Colonic mucosa (tissue), 4 donors: ENCODE measurements at places on chromosomes 7 and 10. TPM values are rescaled to one million over a fixed set of nuclear protein-coding genes. Genes with fewer than 3 reads are reported as not detected.

CHST15 gene
- 4.7 TPM for total RNA-seq

DNA sequence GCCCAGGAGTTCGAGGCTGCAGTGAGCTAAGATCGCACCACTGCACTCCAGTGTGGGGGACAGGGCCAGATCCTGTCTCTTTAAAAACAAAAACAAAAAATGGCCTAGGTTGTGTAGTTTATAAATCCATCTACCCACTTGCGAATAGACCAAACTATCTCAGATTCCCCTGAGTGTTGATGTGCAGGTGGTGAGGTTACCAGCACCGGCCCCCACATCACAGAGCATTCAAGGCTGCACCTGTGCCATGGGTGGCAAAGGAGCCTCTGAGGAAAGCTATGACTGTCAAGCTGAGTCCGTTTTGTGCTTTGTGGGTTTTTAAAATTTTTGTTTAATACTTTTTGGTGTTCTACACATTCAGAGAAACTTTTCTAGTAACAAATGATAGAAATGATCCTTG, 30.8 kb upstream of the CACUL1 start:
- no peaks in the 10 kb centered on the region for H3K36me3 ChIP-seq
- H3K4me3 ChIP-seq, result no peak overlapping the region
- no peaks in the 10 kb centered on the region for H3K27me3 ChIP-seq
- no peak overlapping the region for H3K27ac ChIP-seq

DNA sequence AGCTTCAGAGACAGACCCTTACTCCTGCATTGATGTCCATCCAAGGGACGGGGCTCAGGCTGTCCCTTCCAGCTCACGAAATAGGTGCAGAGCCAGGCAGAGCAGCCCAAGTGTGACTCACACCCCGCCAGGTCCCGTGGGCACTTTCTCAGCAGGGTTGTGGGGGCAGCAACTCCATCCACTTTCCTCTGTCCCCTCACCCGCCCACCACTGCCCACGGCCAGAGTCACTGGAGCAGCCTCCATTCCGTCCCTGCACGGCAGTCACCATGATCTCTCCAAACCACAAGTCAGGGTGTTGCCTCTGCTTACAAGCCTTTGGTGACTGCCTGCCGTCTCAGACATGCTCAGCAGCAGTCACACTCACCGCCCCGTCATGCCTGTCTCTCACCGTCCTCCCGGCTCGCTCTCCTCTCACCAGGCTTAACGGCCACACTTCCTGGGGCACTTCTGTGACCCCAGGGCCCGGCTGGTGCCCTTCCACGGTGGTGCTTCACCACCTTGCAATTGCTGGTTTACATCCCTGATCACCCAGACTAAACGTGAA, 39.3 kb downstream of the CALML3 start:
- H3K4me3 ChIP-seq, result no peak overlapping the region
- no peaks in the 10 kb centered on the region for H3K27me3 ChIP-seq
- H3K4me1 ChIP-seq, result no peaks in the 10 kb centered on the region
- H3K27ac ChIP-seq, result no peak overlapping the region

- no peaks in the 10 kb centered on the region for H3K4me1 ChIP-seq
- H3K27me3 ChIP-seq, result peaks cover 9% of the 10 kb centered on the region
- H3K36me3 ChIP-seq, result no peaks in the 10 kb centered on the region
- no peak for DNase-seq
Observed at GRCh38 chr7:93894966-93895640, 4.5 kb upstream of the TFPI2 start.

DNA sequence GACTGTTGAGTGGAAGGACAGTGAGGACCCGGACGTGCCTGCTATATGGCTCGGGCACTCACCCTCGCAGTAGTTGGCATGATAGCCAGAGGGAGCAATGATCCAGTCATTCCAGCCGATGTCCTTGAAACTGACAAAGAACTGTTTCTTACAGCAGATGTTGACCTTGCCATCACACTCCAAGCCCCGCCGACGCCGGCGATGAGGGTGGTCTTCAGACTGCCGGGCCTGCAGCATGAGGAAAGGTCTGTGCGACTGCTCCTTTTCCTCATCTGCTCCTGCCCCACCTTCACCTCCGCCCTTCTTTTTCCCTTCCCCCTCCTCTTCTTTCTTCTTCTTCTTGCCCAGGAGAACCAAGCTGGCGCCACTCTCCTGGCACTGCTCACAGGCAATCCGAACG, 13.1 kb downstream of the INHBA start:
- DNase-seq, result no peak
- H3K4me1 ChIP-seq, result no peaks in the 10 kb centered on the region
- H3K4me3 ChIP-seq, result no peak overlapping the region
- H3K27ac ChIP-seq, result no peak overlapping the region

DNA sequence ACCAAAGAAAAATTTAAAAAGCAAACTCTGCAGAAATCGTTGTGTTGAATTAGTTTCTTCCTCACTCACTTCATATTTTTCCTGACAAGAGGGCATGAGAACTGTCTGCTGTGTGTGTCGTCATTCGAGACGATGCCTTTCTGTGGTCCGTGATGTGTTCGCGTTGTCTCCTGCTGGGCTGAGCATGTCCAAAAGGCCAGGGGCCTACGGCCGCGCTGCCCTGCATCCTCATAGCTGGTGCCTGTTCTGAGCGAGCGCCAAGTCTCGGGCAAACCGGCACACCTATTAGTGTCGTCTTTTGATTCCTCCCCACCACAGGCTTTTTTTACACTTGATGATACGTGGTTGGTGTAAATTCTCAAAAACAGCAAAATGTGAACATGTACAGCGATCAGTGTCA, 27.4 kb downstream of the WDR37 start:
- peaks cover 12% of the 10 kb centered on the region for H3K36me3 ChIP-seq
- no peak for DNase-seq
- no peaks in the 10 kb centered on the region for H3K4me1 ChIP-seq
- H3K27me3 ChIP-seq, result no peaks in the 10 kb centered on the region
- no peak overlapping the region for H3K27ac ChIP-seq

MET gene
- 45.3 TPM for total RNA-seq

GRCh38 chr7:2101630-2102374, 130.9 kb downstream of the MAD1L1 start:
- no peaks in the 10 kb centered on the region for H3K27me3 ChIP-seq
- H3K27ac ChIP-seq, result no peak overlapping the region
- H3K36me3 ChIP-seq, result no peaks in the 10 kb centered on the region

GRCh38 chr7:88347517-88347916, 40.8 kb upstream of the STEAP4 start:
- DNase-seq, result no peak
- no peaks in the 10 kb centered on the region for H3K36me3 ChIP-seq
- no peaks in the 10 kb centered on the region for H3K27me3 ChIP-seq
- no peak overlapping the region for H3K27ac ChIP-seq
- no peaks in the 10 kb centered on the region for H3K4me1 ChIP-seq

CELF2 gene
- total RNA-seq, result 30.2 TPM

GRCh38 chr7:48090095-48090805, 1.2 kb downstream of the UPP1 start:
- H3K36me3 ChIP-seq, result no peaks in the 10 kb centered on the region
- H3K27me3 ChIP-seq, result no peaks in the 10 kb centered on the region
- H3K27ac ChIP-seq, result peak overlapping the region; percentile 91

- peak; percentile 68 for DNase-seq
- no peak overlapping the region for H3K4me3 ChIP-seq
- H3K36me3 ChIP-seq, result no peaks in the 10 kb centered on the region
- H3K4me1 ChIP-seq, result peaks cover 12% of the 10 kb centered on the region
- no peaks in the 10 kb centered on the region for H3K27me3 ChIP-seq
Observed at GRCh38 chr10:103748020-103748419, 107.4 kb downstream of the SH3PXD2A start.

TLL2 gene
- 0.30 TPM for total RNA-seq

GRCh38 chr7:30469303-30469702, 9.3 kb downstream of the NOD1 start:
- peaks cover 14% of the 10 kb centered on the region for H3K4me1 ChIP-seq
- H3K4me3 ChIP-seq, result no peak overlapping the region
- H3K27ac ChIP-seq, result peak overlapping the region; percentile 39
- DNase-seq, result peak; percentile 67

NXPH1 gene
- total RNA-seq, result not detected

- no peaks in the 10 kb centered on the region for H3K27me3 ChIP-seq
- H3K4me3 ChIP-seq, result no peak overlapping the region
- no peak overlapping the region for H3K27ac ChIP-seq
- H3K4me1 ChIP-seq, result no peaks in the 10 kb centered on the region
Observed at GRCh38 chr7:36985316-36985715, 261.0 kb upstream of the AOAH start.

GRCh38 chr10:84166620-84167288, 6.8 kb upstream of the GPR15LG start:
- no peaks in the 10 kb centered on the region for H3K27me3 ChIP-seq
- no peaks in the 10 kb centered on the region for H3K4me1 ChIP-seq
- H3K27ac ChIP-seq, result no peak overlapping the region
- DNase-seq, result peak; percentile 16
- H3K36me3 ChIP-seq, result no peaks in the 10 kb centered on the region

PTF1A gene
- total RNA-seq, result not detected

DNA sequence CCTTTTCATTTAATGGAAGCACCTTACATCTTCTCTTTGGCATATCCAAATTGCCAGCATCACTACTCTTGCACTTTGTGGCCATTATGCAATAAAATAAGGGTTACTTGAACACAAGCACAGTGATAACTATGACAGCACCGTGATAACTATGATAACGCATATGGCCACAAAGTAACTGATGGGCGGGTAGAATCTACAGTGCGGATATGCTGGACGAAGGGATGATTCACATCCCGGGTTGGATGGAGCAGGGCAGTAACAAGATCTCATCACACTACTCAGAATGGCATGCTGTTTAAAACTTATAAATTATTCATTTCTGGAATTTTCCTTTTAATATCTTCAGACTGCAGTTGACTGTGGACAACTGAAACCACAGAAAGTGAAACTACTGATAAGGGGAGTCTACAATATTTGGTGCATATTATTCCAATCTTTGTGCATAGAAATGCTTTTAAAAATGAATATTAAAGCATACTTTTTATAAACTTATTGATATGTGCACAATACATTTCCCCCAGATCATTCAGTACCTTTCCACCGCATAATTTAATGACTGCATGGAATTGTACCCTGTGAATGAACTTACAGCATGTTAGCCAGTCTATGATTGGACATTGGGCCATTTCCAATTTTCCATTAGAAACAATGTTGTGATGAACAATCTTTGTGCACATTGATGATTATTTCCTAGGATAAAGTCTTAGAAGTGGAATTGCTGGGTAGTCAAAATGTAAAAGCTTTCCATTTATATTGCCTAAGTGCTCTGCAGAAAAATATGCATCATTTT, 136.4 kb downstream of the WNT2 start:
- no peaks in the 10 kb centered on the region for H3K36me3 ChIP-seq
- H3K27ac ChIP-seq, result no peak overlapping the region
- H3K4me3 ChIP-seq, result no peak overlapping the region

GRCh38 chr7:29564496-29565223, 1.0 kb downstream of the PRR15 start:
- H3K27me3 ChIP-seq, result no peaks in the 10 kb centered on the region
- peak; percentile 75 for DNase-seq
- H3K36me3 ChIP-seq, result no peaks in the 10 kb centered on the region
- no peaks in the 10 kb centered on the region for H3K4me1 ChIP-seq

DNA sequence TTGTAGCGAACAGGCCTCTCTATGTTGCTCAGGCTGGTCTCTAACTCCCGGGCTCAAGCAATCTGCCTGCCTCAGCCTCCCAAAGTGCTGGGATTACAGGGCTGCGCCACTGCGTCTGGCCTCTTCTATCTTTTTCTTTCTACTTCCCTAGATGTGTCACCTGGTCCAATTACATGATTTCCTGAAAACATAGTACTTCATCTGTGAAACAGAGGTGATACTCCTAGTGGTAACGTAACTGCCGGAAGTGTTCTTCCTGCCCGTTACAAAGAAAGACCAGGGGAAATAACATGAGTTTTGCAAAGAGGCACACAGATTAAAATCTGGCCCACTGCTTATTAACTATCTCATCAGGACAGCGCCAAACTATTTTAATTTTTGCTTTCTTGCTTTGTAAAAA, 18.4 kb upstream of the HGF start:
- H3K4me3 ChIP-seq, result no peak overlapping the region
- no peaks in the 10 kb centered on the region for H3K36me3 ChIP-seq
- H3K27ac ChIP-seq, result no peak overlapping the region
- no peaks in the 10 kb centered on the region for H3K4me1 ChIP-seq

DNA sequence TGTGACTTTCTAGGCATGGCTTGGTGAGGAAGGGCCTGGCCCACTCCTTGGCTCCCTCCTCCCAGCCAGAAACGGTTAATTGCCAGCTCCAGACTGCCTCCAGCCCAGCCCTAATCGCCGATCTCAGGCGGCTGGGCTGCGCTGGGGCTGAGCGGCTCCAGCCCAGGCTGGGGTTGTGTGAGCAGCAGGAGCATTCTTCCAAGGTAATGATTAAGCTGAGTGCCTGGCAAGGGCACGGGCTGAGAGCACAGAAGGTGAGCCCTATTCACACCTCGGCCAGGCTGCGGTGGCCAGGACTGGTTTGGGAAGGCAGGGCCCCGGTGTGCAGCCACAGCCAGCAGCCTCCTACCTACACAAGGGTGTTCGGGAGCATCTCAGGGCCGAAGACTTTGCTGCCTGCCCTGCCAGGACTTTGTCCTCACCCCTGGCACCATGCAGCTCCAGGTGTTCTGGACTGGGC, at the start of gene TMEM72:
TSS of gene TMEM72 (plus strand) at position 257 of the 460 bp plus-strand sequence. CDS start at position 433, 176 bp downstream.
- no peaks in the 10 kb centered on the region for H3K36me3 ChIP-seq
- peaks cover 5% of the 10 kb centered on the region for H3K4me1 ChIP-seq
- peak within 1 kb of the TSS; percentile 1 for H3K4me3 ChIP-seq
- peak within 1 kb of the TSS; percentile 61 for H3K27ac ChIP-seq
- DNase-seq, result peak; percentile 80
- H3K27me3 ChIP-seq, result no peaks in the 10 kb centered on the region

GRCh38 chr7:27175626-27176523, 1.8 kb upstream of the HOXA10 start:
- H3K4me1 ChIP-seq, result peaks cover 3% of the 10 kb centered on the region
- H3K36me3 ChIP-seq, result no peaks in the 10 kb centered on the region
- H3K27ac ChIP-seq, result peak overlapping the region; percentile 94
- H3K27me3 ChIP-seq, result peaks cover 10% of the 10 kb centered on the region
- peak overlapping the region; percentile 24 for H3K4me3 ChIP-seq

- no peaks in the 10 kb centered on the region for H3K27me3 ChIP-seq
- no peak for DNase-seq
- H3K27ac ChIP-seq, result no peak overlapping the region
- no peak overlapping the region for H3K4me3 ChIP-seq
- H3K4me1 ChIP-seq, result no peaks in the 10 kb centered on the region
Observed at GRCh38 chr10:119343011-119343601, 135.7 kb downstream of the GRK5 start.

OR2A1 gene
- total RNA-seq, result not detected
